Tongue (tissue), 3 donors: ENCODE measurements at places on chromosomes 1 and 21. TPM values are rescaled to one million over a fixed set of nuclear protein-coding genes. Genes with fewer than 3 reads are reported as not detected.
A peak's percentile ranks its signal among the peaks of the same experiment; 100 is the strongest.

GRCh38 chr1:117544509-117545109, 61.2 kb upstream of the TENT5C start:
- DNase-seq: no peak

GRCh38 chr1:53391296-53391695, 63.4 kb upstream of the LRP8 start:
- DNase-seq: no peak

DNA sequence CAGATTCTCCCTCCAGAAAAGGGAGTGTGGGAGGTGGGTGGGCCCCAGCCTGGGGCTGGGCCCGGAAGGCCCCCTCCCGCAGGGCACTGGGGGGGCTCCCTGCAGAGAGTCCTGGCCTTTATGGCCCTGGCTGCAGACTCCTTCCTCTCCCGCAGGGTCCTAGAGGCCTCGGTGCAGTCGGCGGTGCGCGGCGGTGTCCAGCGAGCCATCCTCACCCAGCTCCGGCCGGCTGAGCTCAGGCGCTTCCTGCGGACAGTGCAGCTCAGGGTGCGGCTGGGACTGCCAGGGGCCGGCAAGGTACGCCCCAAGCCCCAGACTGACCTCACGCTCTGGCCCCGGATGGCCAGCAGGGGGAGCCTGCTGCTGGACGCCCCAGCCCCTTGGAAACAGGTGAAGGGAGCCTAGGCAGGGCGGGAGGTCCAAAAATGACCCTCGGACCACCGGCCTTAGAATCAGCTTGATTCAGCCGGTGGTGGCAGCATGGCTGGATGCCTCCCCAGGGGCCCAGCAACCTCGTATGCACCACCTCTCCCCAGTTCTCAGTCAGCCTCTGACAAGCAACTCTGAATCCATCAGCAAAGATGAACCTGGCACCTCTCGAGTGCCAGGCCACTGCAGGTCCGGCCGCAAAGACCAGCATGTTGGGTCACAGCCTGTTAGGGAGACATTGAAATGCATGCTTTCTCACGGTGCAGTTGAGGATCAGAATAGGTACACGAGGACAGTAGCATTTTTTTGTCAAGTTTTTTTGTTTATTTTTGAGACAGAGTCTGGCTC, 20.6 kb downstream of the MTHFR start:
- peak; percentile 57 for DNase-seq

- peak; percentile 88 for DNase-seq
Measured at GRCh38 chr1:85220756-85221201, 20.0 kb upstream of the SYDE2 start.

- DNase-seq: no peak
Measured at GRCh38 chr1:184950227-184950626, 24.1 kb downstream of the NIBAN1 start.

DNA sequence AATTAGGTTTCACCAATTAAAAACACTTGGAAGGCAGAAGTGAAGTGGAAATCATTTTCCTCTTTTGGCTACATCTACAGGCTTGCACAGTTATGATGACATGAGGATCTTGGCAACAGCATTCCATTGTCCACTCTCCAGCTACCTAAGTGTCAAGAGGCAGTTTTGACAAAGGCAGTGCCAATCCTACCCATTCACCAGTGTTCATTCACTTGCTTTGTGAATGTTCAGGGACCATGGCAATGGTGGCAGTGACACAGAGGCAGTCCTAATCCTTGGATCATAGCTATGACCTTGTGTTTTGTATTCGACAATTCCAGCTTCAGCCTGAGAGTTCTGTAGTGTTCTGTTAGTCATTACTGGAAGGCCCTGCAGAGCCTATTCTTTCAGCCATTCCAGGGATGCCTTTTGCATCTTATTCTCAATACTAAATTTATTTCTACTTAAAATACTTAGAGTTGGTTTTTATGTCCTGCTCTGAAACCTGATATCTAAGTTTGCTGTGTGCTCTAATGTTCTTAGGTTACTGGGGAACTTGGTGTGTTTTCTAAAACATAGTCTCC, 36.7 kb downstream of the CRB1 start:
- DNase-seq: peak; percentile 20

DNA sequence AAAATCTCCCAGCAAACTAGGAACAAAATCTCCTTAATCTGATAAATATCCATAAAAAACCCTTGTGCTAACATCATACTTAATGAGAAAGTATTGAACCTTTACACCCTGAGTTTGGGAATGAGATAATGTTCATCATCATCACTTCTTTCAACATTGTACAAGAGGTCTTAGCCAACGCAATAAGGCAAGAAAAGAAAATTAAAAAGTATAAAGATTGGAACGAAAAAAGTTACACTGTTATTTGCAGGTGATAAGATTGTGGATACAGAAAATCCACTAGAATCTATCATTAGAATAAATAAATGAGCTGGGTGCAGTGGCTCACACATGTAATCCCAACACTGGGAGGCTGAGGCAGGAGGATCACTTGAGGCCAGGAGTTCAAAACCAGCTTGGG, 76.7 kb downstream of the UBR4 start:
- no peak for DNase-seq

DNA sequence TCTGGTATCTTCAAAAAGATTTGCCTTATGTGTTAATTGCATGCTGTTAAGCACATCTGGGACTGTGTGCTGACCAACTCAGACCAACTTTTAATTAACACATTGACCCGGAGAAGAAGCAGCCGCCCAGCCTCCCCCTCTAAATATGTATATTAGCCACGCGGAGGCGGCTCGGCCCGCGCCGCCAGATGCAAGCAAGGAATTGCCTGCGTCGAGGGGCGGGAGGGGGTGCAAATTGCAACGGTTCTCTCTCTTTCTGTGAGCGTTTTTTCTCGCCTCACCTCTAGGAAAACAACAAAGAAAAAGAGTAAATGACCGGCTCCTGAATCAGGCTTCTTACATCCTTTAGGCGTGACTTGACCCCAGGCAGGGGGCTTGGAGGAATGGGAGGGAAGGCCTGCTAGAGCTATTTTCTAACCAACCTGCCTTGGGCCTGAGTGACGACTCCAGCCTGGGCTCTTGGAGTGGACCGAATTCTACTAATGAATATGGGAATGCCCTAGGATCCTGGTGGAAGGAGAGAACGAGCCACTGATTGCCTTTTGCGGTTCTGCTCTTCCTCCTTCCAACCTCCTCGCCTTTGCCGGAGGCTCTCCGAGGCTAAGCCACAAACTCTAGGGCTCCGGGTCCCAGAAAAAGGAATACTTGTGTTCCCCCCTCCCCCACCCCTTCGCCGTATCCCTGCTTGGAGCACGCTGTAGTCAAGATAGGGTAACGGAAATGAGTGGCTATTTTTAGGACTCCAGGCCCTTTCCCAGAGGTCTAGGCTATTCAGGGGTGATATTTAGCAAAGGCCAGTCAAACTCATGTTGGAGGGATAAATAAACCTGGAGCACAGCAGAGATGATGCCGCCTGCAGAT, 417.0 kb upstream of the ESRRG start:
- DNase-seq: no peak

- no peak for DNase-seq
Measured at GRCh38 chr1:232456714-232457113, 173.2 kb downstream of the SIPA1L2 start.

- peak; percentile 56 for DNase-seq
Measured at GRCh38 chr1:198699167-198700015, 60.6 kb downstream of the PTPRC start.

- DNase-seq: peak; percentile 6
Measured at GRCh38 chr1:38741341-38741740, 118.2 kb downstream of the RRAGC start.

DNA sequence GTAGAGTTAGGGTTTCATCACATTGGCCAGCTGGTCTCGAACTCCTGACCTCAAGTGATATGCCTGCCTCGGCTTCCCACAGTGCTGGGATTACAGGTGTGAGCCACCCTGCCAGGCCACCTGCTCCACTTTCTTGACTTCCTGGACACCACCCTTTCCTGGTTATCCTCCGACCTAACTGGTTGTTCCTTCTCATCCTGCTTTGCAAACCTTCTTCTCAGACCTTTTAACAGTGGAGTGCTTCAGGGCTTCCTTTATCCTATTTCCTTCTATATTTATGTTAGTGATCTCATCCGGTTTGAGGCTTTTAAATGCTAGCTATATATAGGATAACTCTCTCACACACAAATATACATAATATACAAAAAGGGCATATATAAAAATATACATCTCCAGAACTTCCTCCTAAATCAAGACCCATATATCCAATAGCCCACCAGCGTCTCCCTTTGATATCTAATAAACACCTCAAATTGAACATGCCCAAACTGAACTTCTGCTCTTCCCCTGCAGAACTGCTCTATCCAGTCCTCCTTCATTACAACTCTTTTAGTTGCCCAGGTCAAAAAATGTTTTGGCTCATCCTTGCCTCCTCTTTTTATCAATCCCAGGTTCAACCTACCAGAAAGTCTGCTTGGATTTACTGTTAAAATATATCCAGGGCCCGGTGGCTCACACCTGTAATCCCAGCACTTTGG, 19.5 kb upstream of the UQCRHL start:
- DNase-seq: no peak

GRCh38 chr1:54456921-54457529, 50.8 kb upstream of the SSBP3 start:
- no peak for DNase-seq

DNA sequence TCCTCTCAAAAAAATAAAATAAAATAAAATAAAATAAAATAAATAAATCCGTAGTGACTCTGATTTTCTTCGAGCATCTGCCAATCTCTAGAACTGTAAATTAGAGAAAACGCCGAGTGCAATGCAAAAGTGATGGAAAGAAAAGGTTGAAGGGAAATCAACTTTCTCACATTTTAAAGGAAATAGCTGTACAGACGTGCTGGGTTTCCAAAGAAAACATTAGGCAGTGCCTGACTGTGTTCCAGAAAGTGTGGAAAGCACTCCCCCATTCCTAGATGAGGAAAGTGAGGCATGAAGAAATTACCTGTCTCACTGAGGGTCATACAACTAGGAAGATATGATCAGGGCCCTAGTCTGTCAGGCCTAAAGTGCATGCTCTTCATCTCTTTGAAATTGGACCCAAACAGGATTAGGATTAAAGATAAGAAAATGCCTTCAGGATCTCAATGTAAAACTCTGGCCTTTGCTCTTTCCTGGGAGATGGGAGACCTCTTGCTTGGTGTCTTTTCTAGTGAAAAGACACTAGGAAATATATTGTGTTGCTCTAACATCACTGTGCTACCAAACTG, 1.8 kb upstream of the PTPN14 start:
- no peak for DNase-seq

GRCh38 chr1:147635342-147635741, 35.0 kb downstream of the ACP6 start:
- no peak for DNase-seq

DNA sequence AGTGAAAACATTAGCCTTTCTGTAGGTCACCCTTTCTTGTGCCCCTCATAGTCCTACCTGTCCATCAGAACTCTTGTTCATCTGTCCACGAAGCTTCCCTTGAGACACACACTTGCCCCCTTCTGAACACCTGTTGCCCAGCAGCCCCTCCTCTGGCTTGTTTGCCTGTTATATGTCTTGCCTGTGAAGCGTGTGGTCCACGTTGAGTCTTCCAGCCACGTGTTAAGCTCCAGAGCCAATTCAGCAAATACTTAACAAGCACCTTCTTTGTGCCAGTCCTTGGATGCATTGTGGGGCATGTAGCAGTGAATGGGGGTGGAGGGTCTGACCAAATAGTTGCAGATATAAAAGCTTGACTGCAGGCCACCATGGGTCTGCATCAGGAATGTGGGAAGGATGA, 66.6 kb downstream of the MAN1C1 start:
- DNase-seq: no peak

GRCh38 chr1:19405195-19405760, 80.1 kb downstream of the CAPZB start:
- DNase-seq: no peak

GRCh38 chr21:44949779-44950198, 10.0 kb downstream of the SLX9 start:
- peak; percentile 90 for DNase-seq

DNA sequence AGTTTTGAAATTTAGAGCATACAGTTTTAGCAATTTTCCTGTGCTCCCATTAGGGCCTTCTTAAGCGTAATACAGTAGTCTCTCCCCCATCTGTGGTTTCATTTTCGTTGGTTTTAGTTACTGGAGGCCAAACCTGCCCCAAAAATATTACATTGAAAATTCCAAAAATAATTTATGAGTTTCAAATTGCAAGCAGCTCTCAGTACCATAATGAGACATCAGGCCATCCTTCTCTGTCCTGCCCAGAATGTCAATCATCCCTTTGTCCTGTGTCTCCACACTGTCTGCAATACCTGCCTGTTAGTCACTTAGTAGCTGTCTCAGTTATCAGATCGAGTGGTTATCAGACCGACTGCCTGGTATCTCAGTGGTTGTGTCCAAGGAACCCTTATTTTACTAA, 45.4 kb downstream of the ADSS2 start:
- DNase-seq: no peak

GRCh38 chr21:44382536-44382935, 29.1 kb downstream of the TRPM2 start:
- no peak for DNase-seq

GRCh38 chr1:214566158-214567104, 15.0 kb upstream of the PTPN14 start:
- DNase-seq: peak; percentile 35

GRCh38 chr1:63772876-63773275, 941 bp upstream of the ROR1 start:
- no peak for DNase-seq

DNA sequence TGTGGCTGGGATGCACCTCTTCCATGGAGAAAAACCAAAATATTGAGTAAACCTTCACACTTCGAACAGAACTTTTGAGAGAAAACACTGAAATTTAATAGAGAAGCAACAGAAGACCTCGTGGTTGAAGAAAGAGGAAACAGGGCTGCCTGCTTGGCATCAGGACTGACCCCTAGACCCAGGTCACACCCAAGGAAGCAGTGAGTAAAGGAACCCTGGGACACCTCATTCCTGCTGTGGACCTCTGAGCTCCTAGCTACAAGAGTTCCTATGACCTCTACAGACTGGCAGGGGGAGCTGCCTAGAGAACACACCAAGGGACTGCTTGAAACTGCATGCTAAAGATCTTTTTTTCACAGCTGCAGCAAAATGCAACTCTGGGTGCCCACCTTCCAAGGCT, 67.8 kb downstream of the FASLG start:
- DNase-seq: no peak

DNA sequence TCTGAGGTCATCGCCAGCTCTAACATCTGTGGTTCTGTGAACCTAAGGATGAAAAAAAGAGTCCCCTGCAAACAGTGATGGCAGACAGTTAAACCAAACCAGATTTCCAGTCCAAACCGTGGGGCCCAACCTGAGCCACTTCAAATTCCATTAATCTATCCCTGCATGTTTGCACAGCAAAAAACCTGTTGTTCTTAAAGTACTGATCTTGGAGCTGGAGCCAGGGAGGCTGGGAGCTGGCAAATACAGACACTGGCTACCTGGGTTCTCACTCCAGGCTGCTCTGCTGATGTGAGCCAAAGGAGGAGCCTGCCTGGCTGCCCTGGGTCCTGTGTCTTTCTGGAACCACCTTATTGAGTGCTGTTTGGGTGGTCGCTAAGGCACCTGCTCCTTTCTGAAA, 16.4 kb downstream of the LDLRAD1 start:
- peak; percentile 38 for DNase-seq

- no peak for DNase-seq
Measured at GRCh38 chr1:30764939-30765555, 7.5 kb upstream of the LAPTM5 start.

GRCh38 chr1:204128964-204129896, 22.6 kb downstream of the ETNK2 start:
- peak; percentile 87 for DNase-seq

GRCh38 chr1:85554630-85555327, 25.8 kb upstream of the CCN1 start:
- DNase-seq: no peak

The GJC2 gene
- 5.5 TPM for total RNA-seq

The RGS2 gene
- 50.8 TPM for total RNA-seq

The GRHL3 gene
- total RNA-seq: 26.8 TPM
